ENCODE measurements at places on chromosomes 4 and X. TPM values are rescaled to one million over a fixed set of nuclear protein-coding genes. Genes with fewer than 3 reads are reported as not detected.
A peak's percentile ranks its signal among the peaks of the same experiment; 100 is the strongest.

DNA sequence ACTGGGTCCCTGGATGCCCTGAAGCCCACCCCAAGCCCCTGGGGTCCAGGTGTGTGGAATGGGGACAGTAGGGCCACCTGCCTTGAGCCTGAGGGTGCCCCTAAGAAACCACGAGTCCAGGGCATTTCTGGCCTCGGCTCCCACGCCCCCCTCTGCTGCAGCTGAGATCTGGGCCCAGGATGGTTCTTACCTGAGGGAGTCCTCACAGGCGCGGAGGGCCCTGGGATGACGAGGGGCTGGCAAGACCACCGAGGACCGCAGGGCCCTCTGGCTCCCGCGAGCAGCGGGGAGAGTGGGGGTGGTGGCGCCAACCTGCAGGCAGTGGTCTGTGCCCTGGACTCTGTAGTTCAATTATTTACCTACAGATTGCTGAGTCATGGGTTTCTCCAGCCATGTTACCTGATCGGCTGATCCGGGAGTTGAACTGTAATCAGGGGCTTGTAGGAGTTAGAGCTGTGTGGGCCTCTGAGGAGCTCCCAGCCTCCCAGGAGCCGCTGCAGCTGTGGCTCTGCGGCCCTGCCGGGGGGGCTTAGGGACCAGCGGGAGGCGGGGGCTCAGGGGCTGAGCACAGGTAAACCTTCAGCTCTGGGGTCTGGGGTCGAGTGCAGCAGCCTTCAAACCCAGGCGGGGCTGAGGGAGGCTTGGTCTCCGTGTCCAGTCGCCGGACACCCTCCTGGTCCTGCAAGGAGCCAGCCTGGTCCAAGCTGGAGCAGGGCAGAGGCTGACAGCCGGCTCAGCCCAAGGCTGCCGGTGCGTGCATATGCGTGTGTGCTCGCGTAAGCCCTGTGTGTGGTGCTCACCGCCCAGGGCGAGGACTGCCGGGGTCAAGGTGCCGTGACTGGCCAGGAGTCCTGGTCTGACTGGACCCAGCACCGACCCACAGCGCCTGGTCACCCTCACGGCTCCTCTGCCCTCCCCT is at the start of gene SLC26A1:
SLC26A1 (minus strand) TSS at position 294 of the 919 bp plus-strand sequence. CDS start 1,701 bp downstream, outside the sequence.
- H3K36me3 ChIP-seq, result no peaks in the 10 kb centered on the region
- H3K4me1 ChIP-seq, result peaks cover 7% of the 10 kb centered on the region
- H3K27ac ChIP-seq, result no peak within 1 kb of the TSS
- DNase-seq, result no peak
- no peak within 1 kb of the TSS for H3K4me3 ChIP-seq

GRCh38 chr4:139676913-139677585 is 11.4 kb downstream of the MGST2 start:
- H3K36me3 ChIP-seq, result peaks cover 23% of the 10 kb centered on the region
- no peaks in the 10 kb centered on the region for H3K27me3 ChIP-seq
- H3K4me1 ChIP-seq, result peaks cover 12% of the 10 kb centered on the region

DNA sequence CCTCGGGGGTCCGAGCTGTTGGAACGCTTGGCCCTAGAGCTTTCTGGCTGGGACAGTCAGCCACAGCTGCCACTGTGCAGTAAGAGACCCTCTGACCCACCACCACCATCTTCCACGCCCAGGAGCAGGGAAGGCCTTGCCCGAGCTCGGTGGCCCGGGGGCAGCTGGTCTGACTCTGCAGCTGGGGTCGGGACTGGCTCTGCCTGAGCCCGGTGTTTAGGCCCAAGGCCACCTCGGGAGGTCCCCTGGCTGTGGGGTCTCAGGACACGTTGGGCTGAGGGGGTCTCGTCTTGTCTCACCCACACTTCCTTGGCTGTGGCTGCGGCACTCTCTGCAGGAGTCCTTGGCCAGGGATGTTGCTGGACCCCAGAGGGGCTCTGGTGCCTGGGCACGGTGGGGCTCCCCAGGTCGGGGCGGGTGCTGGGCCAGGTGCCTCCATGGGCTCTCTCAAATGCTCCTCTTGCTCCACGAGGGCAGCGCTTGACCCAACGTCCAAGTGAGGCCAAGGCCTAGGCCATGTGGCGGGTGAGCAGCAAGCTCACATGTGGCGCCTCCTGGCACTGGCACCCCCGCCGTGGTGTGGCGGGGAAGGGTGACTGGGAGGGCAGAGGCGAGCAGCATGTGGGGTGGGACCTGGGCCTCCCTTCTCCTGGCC is 22.9 kb downstream of the DOK7 start:
- no peaks in the 10 kb centered on the region for H3K36me3 ChIP-seq

- DNase-seq, result no peak
- H3K27ac ChIP-seq, result no peak overlapping the region
- no peak overlapping the region for H3K4me3 ChIP-seq
- no peaks in the 10 kb centered on the region for H3K36me3 ChIP-seq
- H3K4me1 ChIP-seq, result no peaks in the 10 kb centered on the region
These were observed 9.8 kb downstream of the DGKQ start for GRCh38 chr4:963276-964225.

DNA sequence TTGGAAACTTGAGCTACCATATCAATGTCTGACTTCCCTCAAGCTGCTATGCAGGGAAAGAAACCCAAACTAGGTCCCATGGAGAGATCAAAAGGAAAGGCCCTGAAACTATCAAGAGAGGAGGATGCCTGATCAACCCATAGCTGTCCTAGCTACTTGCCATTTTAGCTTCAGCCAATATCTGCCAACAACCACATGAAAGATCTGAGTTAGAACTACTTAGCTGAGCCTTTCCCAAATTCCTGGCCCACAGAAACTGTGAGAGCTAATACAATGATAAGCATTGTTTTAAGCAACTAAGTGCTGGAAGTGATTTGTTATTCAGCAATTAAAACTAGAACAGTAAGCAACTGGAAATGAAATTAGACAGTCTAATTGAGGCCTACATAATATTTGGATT is 6.3 kb upstream of the ARHGEF38 start:
- no peak for DNase-seq
- H3K27me3 ChIP-seq, result no peaks in the 10 kb centered on the region
- no peaks in the 10 kb centered on the region for H3K36me3 ChIP-seq
- no peak overlapping the region for H3K4me3 ChIP-seq
- H3K27ac ChIP-seq, result no peak overlapping the region
- H3K4me1 ChIP-seq, result no peaks in the 10 kb centered on the region

GRCh38 chrX:153573984-153574383 is 25.0 kb downstream of the CCNQ start:
- no peak overlapping the region for H3K27ac ChIP-seq
- no peaks in the 10 kb centered on the region for H3K4me1 ChIP-seq
- H3K4me3 ChIP-seq, result no peak overlapping the region
- no peaks in the 10 kb centered on the region for H3K36me3 ChIP-seq
- peaks cover 3% of the 10 kb centered on the region for H3K27me3 ChIP-seq

DNA sequence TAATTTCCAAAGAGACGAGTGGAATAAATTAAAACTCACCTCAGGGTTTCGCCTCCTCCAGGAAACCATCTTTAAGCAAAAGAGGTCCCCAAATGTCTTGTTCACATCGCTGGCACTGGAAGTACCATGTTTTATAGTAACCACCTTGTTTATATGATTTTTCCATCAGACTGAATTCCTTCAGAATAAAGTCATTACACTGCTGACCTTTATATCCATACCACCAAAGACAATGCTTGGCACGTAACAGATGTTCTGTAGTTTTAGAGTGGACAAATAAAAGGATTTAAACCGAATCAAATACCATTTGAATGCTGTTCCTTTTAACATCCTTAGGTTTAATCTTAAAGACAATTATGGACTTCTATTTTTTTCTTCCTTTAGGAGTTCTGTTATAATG is 4.7 kb downstream of the NUDT6 start:
- H3K4me1 ChIP-seq, result peaks cover 8% of the 10 kb centered on the region
- no peak for DNase-seq
- H3K36me3 ChIP-seq, result peaks cover 11% of the 10 kb centered on the region
- H3K27me3 ChIP-seq, result no peaks in the 10 kb centered on the region

DNA sequence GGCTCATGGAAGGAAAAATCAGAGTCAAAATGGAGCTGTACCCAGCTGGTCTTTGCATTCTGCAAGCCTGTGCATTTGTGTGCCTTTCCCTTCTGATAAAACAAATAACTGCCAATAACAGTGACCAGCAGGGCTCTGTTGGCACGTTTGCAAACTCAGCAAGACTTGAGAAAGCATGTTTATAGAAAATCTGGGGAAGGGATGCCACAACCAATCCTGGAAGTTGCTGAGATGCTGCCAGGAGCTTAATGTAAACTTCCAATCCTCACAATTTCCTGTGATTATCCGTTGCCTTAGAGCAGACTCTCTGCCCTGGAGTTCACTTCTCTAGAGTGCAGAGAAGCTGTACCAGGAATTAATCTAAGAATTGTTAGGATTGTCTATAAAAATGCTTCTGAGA is 6.9 kb upstream of the ANXA3 start:
- H3K27ac ChIP-seq, result no peak overlapping the region
- no peaks in the 10 kb centered on the region for H3K4me1 ChIP-seq
- no peak overlapping the region for H3K4me3 ChIP-seq
- H3K27me3 ChIP-seq, result no peaks in the 10 kb centered on the region

DNA sequence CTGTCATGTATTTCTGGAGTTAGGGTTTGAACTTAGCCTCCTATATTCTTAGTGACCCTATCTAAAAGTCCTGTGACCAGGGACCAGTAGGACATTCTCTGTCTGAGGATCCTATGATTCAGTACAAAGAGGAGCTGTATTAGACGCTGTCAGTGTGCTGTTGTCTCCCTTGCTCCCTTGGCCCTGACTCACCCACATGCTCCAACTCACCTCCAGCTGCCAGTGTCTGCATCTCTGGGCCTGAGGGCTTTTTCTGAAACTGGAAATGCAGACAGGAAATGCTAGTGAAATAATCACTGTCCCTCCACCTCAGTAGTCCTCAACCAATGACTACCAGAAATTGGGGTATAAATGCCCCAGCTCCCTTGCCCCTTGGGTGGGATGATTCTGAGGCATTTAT is 535.3 kb upstream of the RPS6KA3 start:
- no peaks in the 10 kb centered on the region for H3K4me1 ChIP-seq
- H3K4me3 ChIP-seq, result no peak overlapping the region
- no peak overlapping the region for H3K27ac ChIP-seq
- H3K27me3 ChIP-seq, result no peaks in the 10 kb centered on the region

- no peak for DNase-seq
- H3K4me3 ChIP-seq, result peak overlapping the region; percentile 91
- H3K27me3 ChIP-seq, result no peaks in the 10 kb centered on the region
- no peaks in the 10 kb centered on the region for H3K36me3 ChIP-seq
- peak overlapping the region; percentile 82 for H3K27ac ChIP-seq
- peaks cover 43% of the 10 kb centered on the region for H3K4me1 ChIP-seq
These were observed 351 bp upstream of the SLC30A9 start for GRCh38 chr4:41989994-41990364.

DNA sequence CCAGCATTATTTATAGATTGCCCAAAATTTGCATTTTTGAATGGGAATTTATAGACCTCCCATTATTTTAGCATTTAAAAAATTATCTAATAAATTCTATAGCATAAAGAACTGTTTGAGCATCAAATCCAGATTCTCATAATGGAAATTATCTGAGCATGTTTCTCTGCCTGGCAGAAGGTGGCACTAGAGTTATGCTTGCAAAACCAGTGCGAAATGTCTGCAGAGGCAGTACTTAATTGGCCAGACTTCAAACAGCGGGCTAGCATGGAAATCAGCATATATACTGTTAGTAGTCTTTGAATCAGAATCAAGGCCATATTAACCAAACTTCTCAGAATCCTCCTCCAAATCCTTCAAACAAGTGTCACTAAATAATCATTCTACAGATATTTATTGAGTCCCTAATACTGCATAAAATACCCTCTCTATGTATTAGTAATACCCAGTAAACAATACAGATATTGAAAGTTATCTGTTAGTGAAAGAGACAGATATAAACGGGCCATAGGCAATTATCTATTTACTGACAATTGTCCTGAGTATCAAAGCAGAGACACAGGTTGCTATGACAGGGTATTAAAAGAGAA is 78.7 kb upstream of the DCLK2 start:
- DNase-seq, result no peak
- no peaks in the 10 kb centered on the region for H3K27me3 ChIP-seq
- H3K27ac ChIP-seq, result no peak overlapping the region
- no peaks in the 10 kb centered on the region for H3K4me1 ChIP-seq
- no peaks in the 10 kb centered on the region for H3K36me3 ChIP-seq

The RASL11B gene
- not detected for total RNA-seq

The HTRA3 gene
- total RNA-seq, result 22.2 TPM

The UVSSA gene
- total RNA-seq, result 11.4 TPM

The GUCY1B1 gene
- total RNA-seq, result 6.7 TPM
